ENCODE measurements at places on chromosomes 7 and 10.

- peak; percentile 78 for DNase-seq
These were observed 44.1 kb upstream of the MXI1 start for GRCh38 chr10:110163192-110163773.

- peak; percentile 58 for DNase-seq
These were observed 64.8 kb upstream of the PRKAR2B start for GRCh38 chr7:106979551-106980357.

GRCh38 chr7:83072576-83073517 is 89.8 kb downstream of the PCLO start:
- no peak for DNase-seq

GRCh38 chr10:32445036-32445435 is 904 bp upstream of the CCDC7 start:
- DNase-seq: no peak

GRCh38 chr7:40757109-40757508 is 622.3 kb downstream of the SUGCT start:
- no peak for DNase-seq

- no peak for DNase-seq
These were observed 106.1 kb upstream of the HABP2 start for GRCh38 chr10:113446739-113447138.

GRCh38 chr10:74963549-74963948 is 137.1 kb downstream of the KAT6B start:
- no peak for DNase-seq

- DNase-seq: no peak
These were observed 1.3 kb upstream of the PRTFDC1 start for GRCh38 chr10:24953675-24954074.

DNA sequence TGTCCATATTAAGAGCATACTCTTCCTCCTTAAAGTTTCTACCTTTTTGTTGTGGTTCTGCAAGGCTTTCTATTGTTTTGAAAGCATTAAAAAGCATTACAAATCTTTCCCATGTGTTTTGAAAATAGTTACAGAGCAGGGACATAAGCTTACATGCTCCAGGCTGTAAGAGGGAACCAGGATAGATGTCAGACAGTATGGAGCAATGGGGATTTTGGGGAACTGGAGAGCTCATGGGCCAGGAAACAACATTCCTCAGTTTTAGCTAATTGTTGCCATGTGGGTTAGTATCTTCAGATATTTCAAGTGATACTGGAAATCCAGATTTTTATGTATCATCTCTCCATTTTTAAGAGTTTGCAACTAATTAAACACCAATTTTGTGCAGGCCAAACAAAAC is 3.5 kb downstream of the MDFIC start:
- DNase-seq: no peak

- DNase-seq: peak; percentile 23
These were observed 110.8 kb upstream of the LRGUK start for GRCh38 chr7:134016223-134016941.

DNA sequence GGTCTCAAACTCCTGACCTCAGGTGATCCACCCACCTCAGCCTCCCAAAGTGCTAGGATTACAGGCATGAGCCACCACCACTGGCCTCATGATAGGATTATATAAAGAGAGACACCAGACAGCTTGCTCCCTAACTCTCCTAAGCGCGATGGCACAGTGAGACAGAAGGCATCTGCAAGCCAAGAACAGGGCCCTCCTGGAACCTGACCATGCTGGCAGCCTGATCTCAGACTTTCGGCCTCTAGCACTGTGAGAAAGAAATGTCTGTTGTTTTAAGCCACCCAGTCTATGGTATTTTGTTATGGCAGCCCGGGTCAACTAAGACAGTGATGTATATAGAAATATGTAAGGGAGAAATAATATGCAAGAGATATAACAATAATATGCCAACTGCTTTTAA is 51.2 kb downstream of the SRPK2 start:
- no peak for DNase-seq

DNA sequence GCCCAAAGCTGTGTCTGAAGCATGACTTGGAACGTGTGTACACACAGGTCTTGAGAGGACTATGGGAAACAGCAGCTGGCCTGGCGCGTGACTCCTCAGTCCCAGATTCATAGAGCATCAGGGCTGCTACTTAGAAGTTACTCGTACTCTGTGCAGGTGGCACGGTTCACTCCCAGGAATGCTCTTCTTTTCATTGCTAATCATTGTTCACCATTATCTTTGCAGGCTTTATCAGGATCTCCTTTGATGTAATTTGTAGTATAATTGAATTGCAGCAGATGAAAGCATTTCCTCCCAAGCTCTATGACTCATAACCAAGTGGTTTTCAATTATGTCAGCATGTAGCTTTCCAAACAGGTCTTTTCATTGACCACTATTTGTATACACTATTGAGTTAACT is 938.9 kb downstream of the NRG3 start:
- DNase-seq: no peak

- DNase-seq: no peak
These were observed 176.2 kb downstream of the TWIST1 start for GRCh38 chr7:18941207-18941606.

DNA sequence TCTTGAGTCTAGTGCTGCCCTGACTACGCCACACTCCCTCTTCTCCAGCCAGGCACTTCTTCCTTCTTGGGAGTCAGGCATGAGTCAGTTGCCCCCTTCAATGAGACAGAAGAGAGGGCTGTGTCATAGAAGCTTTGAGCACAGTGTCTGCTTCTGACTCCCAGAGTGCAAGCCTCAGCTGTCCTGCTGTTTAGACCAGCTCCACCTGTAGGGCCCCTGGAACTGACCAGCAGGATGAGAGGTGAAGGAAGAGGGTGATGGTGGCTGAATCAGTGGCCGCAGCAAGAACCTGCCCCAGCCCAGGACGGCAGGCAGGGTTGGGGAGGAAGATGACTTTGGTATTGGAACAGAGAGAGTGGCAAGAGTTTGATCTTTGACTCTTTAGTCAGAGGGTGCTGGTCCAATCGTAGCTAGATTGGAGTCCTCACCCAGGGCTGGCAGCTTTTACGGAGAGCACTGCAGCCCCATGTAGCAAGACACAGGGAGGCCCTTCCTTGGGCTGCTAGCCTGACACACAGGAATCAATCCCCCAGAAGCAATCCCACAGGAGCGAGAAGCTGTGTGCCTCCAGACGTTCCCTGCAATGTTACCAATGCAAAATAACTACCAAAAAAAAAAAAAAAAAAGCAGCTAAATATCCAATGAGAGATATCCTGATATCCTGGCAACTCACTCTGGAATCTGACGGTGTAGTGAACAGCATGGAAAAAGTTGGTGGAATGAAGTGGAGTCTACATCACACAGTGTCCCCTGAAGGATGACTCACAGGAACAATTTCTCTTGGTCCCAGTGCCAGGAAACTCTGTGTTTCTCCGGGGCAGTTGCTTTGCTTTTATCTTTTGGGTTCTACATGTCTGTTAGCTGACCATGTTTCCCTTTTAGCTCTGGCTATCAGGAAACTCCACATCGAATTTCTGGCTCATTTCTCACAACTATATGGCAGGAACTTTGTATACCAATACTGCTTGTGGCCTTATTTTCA is 6.9 kb downstream of the C10orf62 start:
- DNase-seq: peak; percentile 17

GRCh38 chr7:47285860-47286491 is 295.9 kb downstream of the TNS3 start:
- DNase-seq: no peak

DNA sequence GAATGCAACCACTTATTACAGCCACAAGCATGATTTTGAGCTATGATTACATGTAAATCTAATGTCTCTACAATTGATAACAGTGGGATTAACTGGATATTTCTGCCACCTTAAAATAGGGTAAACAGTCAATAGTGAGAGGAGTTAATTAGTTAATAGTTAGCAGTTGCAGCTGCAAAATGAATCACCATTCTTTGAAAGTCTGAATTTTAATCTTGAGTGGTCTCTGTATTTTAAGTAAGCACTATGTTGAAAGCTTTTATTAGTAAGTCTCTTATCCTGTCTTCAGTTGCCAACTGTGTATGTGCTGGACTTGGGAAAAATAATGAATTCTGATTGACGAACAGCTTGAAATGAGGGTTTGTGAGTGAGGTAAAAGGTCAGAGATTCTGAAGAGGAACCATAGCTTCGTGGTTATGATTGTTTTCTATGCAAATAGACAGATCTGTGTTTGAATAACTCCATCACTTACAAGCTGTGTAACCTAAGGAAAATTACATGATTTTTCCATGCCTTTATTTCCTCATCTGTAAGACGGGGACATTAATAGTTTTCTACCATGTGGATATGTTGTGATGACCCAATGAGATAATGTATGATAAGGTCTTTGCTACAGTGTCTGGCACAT is 75.2 kb downstream of the RNLS start:
- no peak for DNase-seq

GRCh38 chr10:76191336-76191735 is 759.9 kb downstream of the LRMDA start:
- DNase-seq: peak; percentile 77

- peak; percentile 79 for DNase-seq
These were observed 135.0 kb downstream of the ACTR3B start for GRCh38 chr7:152894295-152895170.

- DNase-seq: no peak
These were observed 381.1 kb upstream of the ZMIZ1 start for GRCh38 chr10:78687626-78688025.

- DNase-seq: no peak
These were observed 131.2 kb downstream of the TACC2 start for GRCh38 chr10:122120008-122120744.

- DNase-seq: no peak
These were observed 28.9 kb upstream of the LMTK2 start for GRCh38 chr7:98077762-98078161.

GRCh38 chr7:158138329-158138597 is 449.4 kb downstream of the PTPRN2 start:
- DNase-seq: no peak

- DNase-seq: no peak
These were observed 132.6 kb downstream of the CELF2 start for GRCh38 chr10:11150231-11150731.

- no peak for DNase-seq
These were observed 59.9 kb downstream of the CACUL1 start for GRCh38 chr10:118694848-118695247.

DNA sequence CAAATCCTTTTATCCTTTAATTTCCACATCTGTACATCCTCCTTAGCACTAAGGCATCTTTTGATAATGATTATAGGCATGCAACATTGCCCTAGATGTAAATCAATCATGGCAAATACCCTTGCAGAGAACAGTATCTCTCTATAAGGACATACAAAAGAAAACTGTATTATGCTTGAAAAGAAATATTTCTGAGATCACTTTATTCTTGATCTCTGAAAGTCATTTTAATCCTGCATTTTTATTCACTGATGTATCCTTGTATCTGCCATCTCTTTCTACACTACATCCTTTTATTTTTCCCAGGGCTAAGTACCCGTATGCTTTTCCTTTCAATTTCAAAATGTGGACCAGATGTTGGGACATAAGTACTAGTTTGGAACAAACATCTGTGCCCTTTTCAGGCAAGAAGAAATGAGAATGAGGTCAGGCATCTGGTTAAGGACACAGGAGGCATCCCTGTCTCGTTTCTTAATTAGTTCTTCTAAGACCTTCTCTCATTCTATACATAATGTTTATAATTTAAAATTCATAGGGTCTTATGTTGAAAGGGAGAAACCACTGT is 338.6 kb downstream of the CNTNAP2 start:
- no peak for DNase-seq

GRCh38 chr7:4215176-4215720 is 466.8 kb upstream of the FOXK1 start:
- DNase-seq: no peak

GRCh38 chr7:88589927-88590326 is 169.6 kb upstream of the ZNF804B start:
- no peak for DNase-seq

DNA sequence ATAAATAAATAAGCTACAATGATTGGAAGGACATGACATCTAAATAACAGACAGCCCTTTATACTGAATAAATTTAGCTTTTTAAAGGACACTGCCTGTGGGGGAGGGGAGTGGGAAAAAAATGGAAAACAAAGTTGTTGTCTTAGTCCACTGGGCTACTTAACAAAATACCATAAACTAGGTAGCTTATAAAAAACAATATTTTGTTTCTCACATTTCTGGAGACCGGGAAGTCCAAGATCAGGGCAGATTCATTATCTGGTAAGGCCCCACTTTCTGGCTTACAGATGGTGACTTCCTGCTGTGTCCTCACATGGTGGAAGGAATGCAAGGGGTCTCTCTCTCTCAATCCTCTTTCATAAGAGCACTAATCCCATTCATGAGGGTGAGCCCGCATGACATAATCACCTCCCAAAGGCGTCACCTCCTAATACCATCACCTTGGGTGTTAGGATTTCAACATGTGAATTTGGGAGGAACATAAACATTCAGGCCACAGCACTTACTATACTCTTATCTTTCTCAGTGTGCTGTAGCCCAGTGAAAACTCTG is 43.0 kb downstream of the DNAJC12 start:
- no peak for DNase-seq

DNA sequence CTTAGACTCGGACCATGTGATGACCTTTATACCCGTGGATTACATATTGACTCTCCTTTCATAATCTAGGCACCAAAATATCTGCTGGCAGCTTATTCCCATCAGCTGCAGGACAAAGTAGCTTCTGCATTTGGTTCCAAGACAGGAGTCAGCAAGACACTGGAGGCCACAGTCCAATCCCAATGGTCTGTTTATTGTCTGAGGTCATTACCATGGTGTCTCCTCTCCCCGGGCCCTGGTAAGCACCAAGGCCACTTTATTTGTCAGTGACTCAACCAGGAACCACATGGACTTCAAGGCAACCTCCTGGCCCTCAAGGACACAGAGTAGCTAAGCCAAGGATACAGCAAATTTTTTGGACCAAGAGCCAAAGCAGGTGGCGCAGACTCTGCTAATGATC is 36.1 kb downstream of the KCNMA1 start:
- DNase-seq: no peak

- DNase-seq: no peak
These were observed 287.2 kb downstream of the ETV1 start for GRCh38 chr7:13702251-13702650.

DNA sequence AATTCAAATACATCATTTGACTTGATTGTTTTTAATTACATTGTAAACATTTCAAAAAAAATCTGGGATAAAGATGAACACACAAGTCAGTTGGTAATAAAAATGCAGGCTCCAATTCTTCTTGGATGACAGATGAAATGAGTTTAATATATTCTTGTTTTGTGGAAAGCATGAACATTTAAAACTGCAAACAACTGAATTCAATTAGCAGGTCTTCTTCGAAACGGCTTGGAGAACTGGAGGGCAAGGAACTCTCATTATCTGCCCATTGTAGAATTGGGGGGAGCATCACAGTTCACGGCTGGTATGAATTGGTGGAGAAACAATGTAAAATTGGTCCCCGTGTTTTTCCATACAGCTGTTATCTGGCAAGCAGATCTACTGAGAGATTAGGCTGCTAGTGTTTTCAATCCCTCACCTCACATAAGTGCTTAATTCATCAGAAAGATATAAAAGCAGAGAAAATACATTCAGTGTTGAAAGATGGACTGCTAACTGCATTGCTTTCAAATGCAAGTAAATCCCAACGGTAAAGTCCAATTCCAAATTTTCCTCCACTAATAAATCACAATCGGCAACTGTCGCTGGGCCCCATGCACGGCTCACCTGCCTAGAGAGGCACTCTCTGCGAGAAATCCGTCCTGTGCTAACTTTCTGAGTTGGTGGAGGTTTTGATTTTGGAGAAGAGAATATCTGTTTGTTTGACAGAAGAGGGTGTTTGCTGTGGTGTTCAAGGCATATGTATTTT is 199.5 kb downstream of the ZNF438 start:
- DNase-seq: no peak

- DNase-seq: peak; percentile 19
These were observed 259.5 kb upstream of the NPY start for GRCh38 chr7:24024276-24025068.

- peak; percentile 59 for DNase-seq
These were observed 645.7 kb downstream of the ANKRD7 start for GRCh38 chr7:118870187-118870586.

- DNase-seq: no peak
These were observed 75.3 kb downstream of the NDUFB2 start for GRCh38 chr7:140771826-140772225.

Measured in ELF-1 (cell line).